Activated naive CD4-positive, alpha-beta T cell treated with anti-CD3 and anti-CD28 coated beads, Interleukin-2, amount 50 U/mL, for 72 hours (primary cell): ENCODE measurements at places on chromosomes 5 and 9. TPM values are rescaled to one million over a fixed set of nuclear protein-coding genes. Genes with fewer than 3 reads are reported as not detected.

SPOCK1 gene
- not detected for total RNA-seq

TMC1 gene
- total RNA-seq = not detected

PRELID2 gene
- total RNA-seq = 10.7 TPM

HACD4 gene
- total RNA-seq = 0.87 TPM

SLC28A3 gene
- 0.09 TPM for total RNA-seq

KIF3A gene
- total RNA-seq = 12.7 TPM

MIER3 gene
- 15.5 TPM for total RNA-seq

SPATA31A7 gene
- not detected for total RNA-seq

PCDHB16 gene
- not detected for total RNA-seq

FLT4 gene
- 0.98 TPM for total RNA-seq

TAF11L4 gene
- total RNA-seq = not detected

NR5A1 gene
- not detected for total RNA-seq

LAMC3 gene
- total RNA-seq = 1.1 TPM

IRX1 gene
- total RNA-seq = not detected

GPBP1 gene
- 91.7 TPM for total RNA-seq

TLR4 gene
- total RNA-seq = not detected

NOXA1 gene
- total RNA-seq = 1.5 TPM

SHOC1 gene
- not detected for total RNA-seq

CCDC112 gene
- total RNA-seq = 1.8 TPM

ORM2 gene
- not detected for total RNA-seq

LHX3 gene
- total RNA-seq = 0.11 TPM

FAM81B gene
- not detected for total RNA-seq

ANKRD55 gene
- total RNA-seq = 6.4 TPM

QRFP gene
- not detected for total RNA-seq

PAIP1 gene
- total RNA-seq = 44.6 TPM

EMB gene
- total RNA-seq = 49.4 TPM

CARD9 gene
- 1.3 TPM for total RNA-seq

NR4A3 gene
- 7.8 TPM for total RNA-seq

C9orf50 gene
- 0.41 TPM for total RNA-seq

PLEKHG4B gene
- 0.47 TPM for total RNA-seq

KCNV2 gene
- not detected for total RNA-seq

KIF4B gene
- 0.14 TPM for total RNA-seq

F2RL1 gene
- 2.0 TPM for total RNA-seq

CHSY3 gene
- total RNA-seq = not detected

HEMGN gene
- total RNA-seq = 2.1 TPM

MAN1B1 gene
- 23.8 TPM for total RNA-seq

DAPK1 gene
- total RNA-seq = 1.6 TPM

SPATA9 gene
- total RNA-seq = not detected

PLAC8L1 gene
- total RNA-seq = 0.64 TPM

COL15A1 gene
- 0.23 TPM for total RNA-seq
